ENCODE measurements at places on chromosomes 6 and 20.

DNA sequence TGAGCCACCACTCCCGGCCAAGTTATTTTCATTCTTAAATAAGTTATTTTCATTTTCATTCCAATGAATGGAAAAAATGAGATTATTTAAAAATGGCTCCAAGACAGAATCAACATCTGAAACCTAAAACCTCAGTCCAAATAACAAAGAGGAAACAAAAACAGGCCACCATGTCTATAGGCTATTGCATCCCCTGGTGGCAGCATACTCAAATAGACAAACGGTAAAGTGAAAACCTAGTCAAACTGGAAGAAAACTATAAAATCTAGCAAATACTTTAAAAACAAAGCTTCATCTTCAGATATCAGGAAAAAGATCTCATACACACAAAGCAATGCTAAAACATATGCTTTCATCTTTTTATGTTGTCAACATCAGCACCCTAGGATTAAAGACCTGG is 20.9 kb downstream of the IL17A start:
- no peak for DNase-seq

DNA sequence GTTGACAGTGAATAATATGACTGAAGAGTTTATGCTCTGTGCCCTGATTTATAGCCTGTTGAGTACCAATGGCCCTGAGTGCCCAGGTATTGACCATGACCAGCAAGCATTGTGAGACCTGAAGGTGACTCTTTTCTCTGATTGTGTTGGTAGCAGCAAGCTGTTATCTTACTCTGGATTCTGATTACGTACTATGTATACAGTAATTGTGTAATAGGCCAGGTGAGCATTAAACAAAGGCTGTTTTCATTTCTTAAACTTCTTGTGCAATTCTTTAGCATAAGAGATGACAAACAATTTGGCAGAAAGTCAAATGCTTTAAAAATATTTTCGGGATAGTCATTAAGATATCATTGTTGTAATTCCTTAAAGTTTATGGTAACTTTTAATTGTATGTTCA is 111.7 kb upstream of the PTPRK start:
- DNase-seq = peak; percentile 32

GRCh38 chr6:14235653-14236356 is 118.2 kb downstream of the CD83 start:
- DNase-seq = no peak

- no peak for DNase-seq
Observed at GRCh38 chr6:84372290-84372689, 144.8 kb upstream of the CEP162 start.

GRCh38 chr6:1766654-1767053 is 156.9 kb downstream of the FOXC1 start:
- no peak for DNase-seq

DNA sequence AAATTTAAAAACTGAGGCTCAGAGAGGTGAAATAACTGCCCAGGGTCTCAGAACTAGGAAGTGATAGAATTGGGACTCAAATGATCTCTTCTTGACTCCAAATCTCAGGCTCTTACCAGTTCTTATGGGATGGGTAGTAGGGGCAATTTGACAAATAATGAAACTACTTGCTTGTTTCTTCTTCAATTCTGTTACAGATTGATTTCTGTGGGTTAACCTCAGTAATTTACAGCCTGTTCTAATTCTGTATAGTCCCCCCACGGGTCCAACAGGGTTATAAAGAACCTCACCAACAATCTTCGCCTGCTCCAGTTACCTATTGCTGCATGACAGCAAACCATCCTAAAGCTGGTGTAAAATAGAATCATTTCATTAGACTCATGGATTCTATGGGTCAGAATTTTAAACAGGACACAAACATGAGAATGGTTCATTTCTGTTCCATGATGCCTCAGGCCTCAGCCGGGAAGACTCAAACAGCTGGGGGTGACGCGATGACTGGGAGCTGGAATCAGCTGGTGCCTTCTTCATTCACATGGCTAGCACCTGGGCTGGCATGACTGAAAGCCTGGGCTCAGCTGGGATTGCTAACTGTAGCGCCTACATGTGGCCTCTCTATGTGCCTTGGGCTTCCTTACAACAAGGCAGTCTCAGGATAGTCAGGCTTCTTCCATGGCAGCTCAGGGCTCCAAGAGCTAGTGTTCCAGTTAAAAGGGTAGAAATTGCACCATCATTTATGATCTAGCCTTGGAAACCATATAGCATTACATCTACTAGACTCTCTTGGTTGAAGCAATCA is 6.6 kb upstream of the WFDC2 start:
- DNase-seq = no peak

DNA sequence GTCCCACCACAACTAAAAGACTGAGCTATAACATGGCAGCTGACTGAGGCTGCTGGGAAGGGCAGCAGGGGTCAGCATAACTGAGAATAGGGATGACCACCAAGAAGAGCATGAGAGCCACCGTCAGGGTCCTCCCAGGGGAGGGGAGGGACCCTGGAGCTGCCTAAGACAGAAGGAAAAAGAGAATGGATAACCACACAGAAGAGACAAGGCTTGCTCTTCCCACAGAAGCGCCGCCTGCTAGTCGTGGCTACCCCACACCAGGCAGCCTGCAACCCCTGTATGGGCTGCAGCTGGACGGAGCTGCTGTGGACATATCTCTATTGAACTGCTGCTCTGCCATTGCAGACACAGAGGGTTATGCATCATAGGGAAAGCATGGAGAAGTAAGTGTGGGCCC is 132.0 kb upstream of the CHD6 start:
- no peak for DNase-seq

DNA sequence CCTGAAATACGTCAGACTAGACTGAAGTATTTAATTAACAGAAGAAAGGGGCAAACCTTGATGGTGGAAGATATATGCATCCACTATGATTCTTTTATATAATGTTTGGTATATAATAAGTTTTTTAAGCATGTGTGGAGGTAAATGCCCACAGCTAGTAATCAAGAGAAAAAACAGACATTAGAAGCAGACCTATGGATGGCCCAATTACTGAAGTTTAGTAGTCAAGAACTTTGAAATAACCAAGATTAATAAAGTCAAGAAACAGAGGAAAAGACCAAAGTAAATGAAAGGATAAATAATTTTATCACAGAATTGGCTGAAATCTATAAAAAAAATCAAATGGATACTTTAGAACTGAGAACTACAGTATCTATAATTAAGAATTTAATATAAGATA is 15.3 kb downstream of the TTI1 start:
- no peak for DNase-seq

DNA sequence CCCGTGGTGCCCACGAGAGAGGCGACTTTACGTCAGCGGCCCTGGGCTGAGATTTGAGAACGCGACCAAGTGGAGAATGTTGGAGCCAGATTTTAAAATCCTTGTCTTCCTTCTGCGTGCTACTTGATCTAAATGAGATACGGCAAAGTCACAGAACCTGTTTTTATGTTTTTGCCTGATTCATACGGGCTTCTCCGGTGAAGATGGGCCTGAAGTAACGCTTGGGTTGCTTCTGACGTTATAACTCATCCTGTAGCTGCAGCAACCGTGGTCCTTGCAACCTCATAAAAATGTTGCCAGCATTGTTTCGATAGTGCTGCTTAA is 462 bp upstream of the SLC35B3 start:
- no peak for DNase-seq

- no peak for DNase-seq
Observed at GRCh38 chr6:143948208-143948607, 59.9 kb downstream of the PLAGL1 start.

GRCh38 chr6:11062715-11063114 is 18.6 kb upstream of the ELOVL2 start:
- no peak for DNase-seq

DNA sequence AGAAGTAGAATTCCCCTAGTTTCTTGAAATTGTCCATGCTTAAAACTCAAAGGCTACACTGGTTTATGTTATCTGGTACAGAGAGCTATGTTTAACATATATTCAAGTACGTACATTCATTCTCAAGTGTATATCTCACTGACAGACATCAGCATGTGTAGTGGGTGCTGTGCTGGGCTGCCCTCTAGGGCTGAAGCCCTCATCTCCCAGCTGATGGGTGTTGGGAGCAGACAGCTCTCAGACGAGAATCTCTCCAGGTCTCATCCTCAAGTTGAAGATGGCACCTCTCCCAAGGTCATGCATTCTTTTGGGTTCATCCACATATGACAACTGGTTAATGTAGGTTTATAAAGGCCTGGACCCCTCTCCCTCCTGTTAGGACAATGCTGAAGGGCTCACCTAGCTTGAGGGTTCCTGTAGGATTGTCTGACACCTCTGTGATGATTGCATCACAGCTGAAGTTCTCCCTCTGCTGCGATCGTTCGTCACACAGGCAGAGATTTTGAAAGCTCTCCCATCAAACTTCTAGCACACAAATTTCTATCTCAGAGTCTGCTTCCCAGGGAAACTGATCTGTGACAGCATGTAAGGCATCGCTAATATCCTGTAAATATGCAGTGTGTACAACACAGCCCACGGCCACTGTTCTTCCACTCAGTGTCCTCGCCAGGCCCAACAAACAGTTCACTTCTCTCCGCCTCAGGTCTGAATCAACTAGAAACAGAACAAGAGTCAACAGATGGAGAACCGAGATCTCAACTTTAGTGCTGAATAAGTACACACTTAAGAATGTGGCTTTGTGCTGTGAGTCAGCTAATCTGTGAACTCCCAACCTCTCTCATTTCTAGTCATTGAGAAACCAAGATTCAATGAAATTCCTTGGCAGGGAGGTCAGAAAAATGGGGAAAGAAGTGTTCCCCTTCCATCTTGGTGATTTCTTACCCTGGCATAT is 43.2 kb downstream of the PREP start:
- no peak for DNase-seq

- DNase-seq = no peak
Observed at GRCh38 chr20:1199212-1199873, 3.9 kb upstream of the C20orf202 start.

DNA sequence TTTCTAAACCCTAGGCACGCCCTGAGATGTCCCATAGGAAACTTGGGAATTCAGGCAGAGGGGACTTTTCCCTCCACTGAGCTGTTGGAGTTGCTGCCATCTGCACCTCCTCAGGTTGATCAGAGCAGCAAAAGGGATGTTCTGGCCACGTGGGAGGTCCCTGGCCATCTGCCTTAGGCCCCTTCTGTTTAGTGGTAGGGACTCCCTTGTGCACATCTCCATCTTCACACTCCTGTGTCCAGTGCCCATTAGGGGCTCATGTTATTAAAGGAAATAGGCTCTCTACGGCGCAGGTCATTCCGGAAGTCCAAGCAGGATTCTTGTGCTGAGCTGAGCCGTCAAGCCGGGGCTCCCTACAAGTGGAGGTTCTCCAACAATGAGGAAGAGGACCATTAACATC is 237.8 kb upstream of the RIN2 start:
- DNase-seq = no peak

GRCh38 chr6:84057908-84058307 is 24.3 kb downstream of the MRAP2 start:
- no peak for DNase-seq

DNA sequence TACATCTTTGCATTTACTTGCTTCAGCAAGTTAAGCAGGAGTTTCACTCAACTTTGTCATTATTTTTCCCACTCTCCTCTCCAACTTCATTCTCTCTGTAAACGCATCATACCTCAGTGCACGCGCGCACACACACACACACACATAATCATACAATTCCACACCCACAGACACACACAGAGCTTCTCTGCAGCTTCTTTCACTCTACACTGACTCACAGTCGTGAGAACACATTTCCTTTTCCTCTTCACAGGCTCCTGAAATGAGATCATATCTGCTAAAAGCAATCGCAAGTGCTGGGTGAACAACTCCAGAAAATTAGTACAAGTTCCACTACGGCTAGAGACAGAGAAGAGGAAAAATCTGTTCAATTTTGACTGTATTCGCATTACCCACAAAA is 215.4 kb downstream of the PTPRT start:
- DNase-seq = no peak

DNA sequence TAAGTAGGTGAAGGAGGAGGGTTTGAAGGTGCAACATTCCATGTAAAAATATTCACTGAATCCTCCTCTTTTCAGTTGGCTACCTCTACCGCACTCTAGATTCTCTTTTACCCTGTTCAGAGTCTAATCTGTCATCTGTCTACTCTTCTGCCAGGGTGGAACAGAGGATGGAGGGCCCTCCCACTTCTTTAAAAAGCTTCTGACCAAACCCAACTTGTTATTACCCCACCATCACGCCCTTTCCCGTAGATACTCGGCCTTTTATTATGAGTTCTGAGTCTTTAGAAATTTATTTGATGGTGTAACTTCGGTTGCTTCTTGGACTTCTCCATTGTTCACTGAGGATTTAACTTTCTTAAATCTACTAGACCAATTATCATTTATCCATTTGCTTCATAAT is 11.7 kb downstream of the STX11 start:
- DNase-seq = no peak

GRCh38 chr6:16274483-16274882 is 36.1 kb downstream of the GMPR start:
- no peak for DNase-seq

DNA sequence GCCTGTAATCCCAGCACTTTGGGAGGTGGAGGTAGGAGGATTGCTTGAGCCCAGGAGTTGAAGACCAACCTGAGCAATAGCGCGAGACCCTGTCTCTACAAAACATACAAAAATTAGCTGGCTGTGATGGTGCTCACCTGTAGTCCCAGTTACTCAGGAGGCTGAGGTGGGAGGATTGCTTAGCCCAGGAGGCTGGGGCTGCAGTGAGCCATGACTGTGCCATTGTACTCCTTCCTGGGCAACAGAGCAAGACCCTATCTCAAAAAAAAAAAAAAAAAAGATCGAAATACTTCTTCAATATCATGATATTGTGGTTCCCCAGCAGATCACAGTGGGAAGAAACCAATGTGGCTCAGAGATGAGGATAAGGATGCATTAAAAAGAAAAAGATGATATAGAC is 47.6 kb downstream of the SOBP start:
- no peak for DNase-seq

GRCh38 chr6:3442431-3443220 is 14.2 kb downstream of the SLC22A23 start:
- no peak for DNase-seq

GRCh38 chr6:90421666-90422065 is 125.0 kb upstream of the BACH2 start:
- no peak for DNase-seq

- no peak for DNase-seq
Observed at GRCh38 chr6:97450087-97450486, 167.1 kb upstream of the MMS22L start.

GRCh38 chr6:156851454-156851921 is 74.3 kb downstream of the ARID1B start:
- no peak for DNase-seq

Data from small intestine (tissue), 16 donors.